ENCODE measurements at places on chromosomes 4 and X.

GRCh38 chr4:78372355-78372988 lies 179.1 kb upstream of the ANXA3 start:
- DNase-seq: no peak

GRCh38 chrX:13855689-13856450 lies 39.0 kb upstream of the GPM6B start:
- DNase-seq: peak; percentile 2

DNA sequence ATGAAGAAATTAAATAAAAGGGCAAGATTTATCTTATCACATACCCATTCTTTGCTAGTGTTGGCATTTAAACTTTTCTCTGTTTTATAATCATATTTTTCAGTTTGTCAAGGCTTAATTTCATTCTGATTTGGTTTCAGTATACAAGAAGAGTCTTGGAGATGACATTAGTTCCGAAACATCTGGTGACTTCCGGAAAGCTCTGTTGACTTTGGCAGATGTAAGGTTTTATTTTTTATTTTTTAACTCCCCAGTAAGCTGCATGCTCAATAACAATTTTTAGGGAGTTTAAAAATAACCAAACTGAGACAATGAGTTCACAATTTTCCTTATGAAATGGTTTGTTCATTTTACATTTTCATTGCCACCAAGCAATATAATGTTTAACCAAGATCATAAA lies 39.8 kb downstream of the ANXA3 start:
- DNase-seq: no peak

DNA sequence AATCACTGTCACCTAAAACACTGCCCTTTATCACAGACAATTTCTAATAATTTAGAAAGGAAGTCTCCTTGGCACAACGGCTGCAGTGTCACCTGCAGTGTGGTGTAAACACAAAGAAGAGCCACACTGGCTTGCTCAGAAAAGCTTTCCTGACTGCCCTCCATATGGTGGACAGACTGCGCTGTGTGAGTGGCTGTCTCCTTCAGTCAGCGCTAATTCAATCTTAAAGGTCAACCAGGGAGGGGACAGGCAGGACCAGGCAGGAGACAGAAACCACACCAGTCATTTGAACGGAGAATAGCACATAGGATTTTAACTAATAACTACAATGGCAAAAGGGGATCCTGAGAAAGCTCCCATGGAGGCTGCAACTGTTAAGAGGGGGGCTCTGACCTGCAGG lies 132.1 kb downstream of the NSUN7 start:
- no peak for DNase-seq

GRCh38 chr4:64777286-64777685 lies 368.0 kb upstream of the TECRL start:
- DNase-seq: peak; percentile 86

DNA sequence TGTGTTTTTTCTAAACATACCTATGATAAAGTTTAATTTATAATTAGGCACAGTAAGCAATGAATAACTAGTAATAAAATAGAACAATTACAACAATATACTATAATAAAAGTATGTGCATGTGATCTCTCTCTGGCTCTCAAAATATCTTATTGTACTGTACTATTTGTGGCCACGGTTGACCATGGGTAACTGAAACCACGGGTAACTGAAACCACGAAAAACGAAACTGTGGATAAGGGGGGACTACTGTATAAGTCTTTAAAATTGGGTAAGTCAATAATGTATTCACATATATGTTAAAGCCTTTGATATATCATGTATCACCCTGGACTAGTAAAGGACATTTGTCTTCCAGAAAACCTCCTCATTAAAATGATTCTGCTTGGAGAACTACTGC lies 20.0 kb downstream of the TMEM154 start:
- DNase-seq: no peak

GRCh38 chrX:45830343-45830742 lies 629.7 kb upstream of the DIPK2B start:
- DNase-seq: no peak

- no peak for DNase-seq
Measured at GRCh38 chr4:88811904-88812303, 114.3 kb upstream of the NAP1L5 start.
